ENCODE measurements at places on chromosomes 1 and 21.

DNA sequence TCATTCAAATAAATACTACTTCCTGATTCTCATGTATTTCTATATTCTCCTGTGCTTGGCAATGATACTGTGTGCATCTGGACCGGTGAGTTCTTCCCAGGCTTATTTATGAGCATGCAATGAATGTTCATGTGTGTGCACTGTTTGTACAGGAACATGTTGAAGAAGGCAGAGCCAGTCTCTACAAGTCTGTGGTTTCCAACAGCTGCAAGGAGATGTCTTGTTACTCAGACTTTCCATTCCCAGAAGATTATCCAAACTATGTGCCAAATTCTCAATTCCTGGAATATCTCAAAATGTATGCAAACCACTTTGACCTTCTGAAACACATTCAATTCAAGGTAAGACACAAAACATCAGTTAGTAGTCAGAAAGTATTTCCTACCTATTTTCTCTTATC lies 19.1 kb downstream of the FMO1 start:
- DNase-seq: no peak

- no peak for DNase-seq
Observed at GRCh38 chr1:101175466-101175865, 61.4 kb upstream of the S1PR1 start.

DNA sequence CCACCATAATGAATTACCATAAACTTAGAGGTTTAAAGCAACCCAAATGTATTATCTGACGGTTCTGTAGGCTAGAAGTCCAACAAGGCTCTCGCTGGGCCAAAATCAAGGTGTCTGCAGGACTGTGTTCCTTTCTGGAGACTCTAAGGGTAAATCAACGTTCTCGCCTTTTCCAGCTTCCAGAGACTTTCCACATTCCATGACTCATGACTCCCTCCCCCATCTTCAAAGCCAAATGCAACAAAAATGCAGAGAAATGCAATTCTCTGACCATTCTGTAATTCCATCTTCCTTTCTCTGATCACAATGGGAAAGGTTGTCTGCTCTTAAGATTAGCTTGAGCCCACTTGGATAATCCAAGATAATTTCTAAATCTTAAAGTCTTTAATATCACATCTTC lies 287.1 kb downstream of the LTN1 start:
- DNase-seq: no peak

- DNase-seq: no peak
Observed at GRCh38 chr1:26684763-26685508, 10.9 kb upstream of the ARID1A start.

GRCh38 chr21:41769933-41770332 lies 3.1 kb upstream of the RIPK4 start:
- no peak for DNase-seq

DNA sequence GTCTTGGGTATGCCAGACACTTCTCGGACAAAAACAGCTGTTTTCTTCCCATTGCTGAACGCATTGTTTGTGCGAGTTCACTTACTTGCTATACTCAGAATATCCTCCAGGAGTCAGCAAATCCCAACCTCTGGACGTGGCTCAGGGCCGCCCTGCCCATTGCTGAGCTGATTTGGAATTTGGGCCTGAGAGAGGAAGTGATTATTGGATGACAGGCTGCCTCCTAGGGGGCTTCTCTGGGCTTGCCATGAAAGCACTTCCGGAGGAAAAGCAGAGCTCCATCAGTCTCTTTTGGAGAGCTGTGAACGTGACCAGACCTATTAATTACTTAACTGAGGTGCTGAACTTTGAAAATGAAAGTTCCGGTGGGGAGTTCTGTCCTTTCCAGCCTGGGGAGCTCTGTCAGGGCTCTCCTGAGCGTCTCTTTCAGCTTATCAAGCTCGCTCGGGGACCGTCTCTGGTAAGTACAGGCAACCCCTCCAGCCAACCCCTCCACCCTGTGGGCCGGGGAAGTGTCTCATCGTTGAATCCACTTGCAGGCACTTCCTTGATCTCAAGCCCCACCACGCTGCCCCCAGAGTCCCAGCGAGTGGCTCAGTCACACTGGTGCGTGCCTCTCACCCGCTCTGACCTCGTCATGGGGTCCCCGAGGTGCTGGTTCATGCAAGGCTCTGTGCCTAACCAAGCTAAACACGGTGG lies 76.9 kb downstream of the CLIC6 start:
- DNase-seq: peak; percentile 50

DNA sequence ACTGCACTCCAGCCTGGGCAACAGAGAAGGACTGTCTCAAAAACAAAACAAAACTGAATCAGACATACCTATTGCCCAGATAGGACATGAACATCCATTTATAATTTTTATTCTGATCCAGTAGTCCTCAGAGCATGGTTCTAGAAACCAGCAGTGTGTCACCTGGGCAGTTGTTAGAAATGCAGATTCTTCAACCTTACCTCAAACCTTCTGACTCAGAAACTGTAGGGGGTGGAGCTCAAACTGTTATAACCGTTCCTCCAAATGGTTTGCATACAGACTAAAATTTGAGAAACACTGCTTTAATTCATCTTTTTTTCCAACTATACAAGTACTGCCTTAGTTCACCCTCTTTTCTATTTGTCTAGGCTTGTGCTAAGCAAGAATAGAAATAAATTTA lies 6.0 kb downstream of the NASP start:
- DNase-seq: no peak

DNA sequence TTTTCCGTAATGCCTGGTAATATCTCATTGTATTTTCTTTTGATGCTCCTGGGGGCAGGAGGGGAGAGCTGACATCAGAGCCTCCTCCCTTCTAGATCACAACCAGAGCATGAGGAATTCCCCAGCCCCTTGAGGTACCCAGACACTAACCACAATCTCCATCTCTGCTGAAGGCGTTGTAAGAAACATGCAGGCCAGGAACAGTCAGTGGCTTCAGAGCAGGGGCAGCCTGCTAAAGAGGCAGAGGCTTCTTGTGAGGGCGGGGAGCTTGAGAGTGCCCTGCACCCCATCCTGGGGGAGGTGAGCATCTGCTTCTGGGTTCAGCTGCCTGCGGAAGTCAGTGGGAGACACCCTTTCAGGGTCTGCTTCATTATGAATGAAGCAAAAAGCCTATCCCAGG lies 19.0 kb downstream of the MAPKAPK2 start:
- DNase-seq: no peak

DNA sequence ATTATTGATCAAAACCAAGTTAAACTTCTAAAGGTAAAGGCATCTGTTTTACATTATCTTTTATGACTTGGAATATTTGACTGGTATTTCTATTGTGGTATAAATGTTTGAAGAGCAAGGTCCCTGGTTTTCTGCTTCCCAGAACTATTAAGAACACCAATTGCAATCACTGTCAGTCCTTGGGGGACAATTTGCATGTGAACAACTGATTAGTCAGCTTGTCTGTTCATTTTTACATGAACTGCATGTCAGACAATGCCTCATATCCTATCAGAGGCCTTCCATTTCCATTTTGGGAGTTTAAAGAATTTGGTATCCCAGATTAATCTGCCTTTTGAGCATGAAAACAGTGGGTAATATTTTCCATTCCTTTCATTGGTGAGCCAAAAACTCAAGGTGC lies 654.9 kb upstream of the USP24 start:
- DNase-seq: no peak

DNA sequence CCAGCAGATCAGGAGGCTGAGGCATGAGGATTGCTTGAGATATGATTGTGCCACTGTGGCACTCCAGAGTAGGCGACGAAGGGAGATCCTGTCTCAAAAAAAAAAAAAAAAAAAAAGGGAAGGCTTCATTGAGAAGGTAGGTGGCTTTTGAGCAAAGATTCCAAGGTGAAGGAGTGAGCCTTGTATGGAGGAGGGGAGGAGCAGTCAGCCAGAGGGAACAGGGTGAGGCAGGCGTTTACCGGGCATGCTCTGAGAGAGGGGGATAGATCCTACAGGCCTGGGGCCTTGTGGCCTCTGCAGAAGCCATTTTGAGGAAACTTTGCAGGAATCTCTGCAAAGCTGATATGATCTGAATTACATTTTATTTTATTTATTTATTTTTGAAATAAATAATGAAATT lies 5.1 kb upstream of the HDAC1 start:
- no peak for DNase-seq

GRCh38 chr1:43947874-43948437 lies 1.2 kb downstream of the IPO13 start:
- no peak for DNase-seq

GRCh38 chr1:7236844-7237515 lies 451.7 kb downstream of the CAMTA1 start:
- no peak for DNase-seq

GRCh38 chr21:42341776-42342542 lies 8.8 kb downstream of the TFF2 start:
- DNase-seq: no peak

- no peak for DNase-seq
Observed at GRCh38 chr1:210624722-210625121, 296.0 kb downstream of the HHAT start.

- peak; percentile 15 for DNase-seq
Observed at GRCh38 chr1:56330391-56331026, 248.9 kb downstream of the PLPP3 start.

DNA sequence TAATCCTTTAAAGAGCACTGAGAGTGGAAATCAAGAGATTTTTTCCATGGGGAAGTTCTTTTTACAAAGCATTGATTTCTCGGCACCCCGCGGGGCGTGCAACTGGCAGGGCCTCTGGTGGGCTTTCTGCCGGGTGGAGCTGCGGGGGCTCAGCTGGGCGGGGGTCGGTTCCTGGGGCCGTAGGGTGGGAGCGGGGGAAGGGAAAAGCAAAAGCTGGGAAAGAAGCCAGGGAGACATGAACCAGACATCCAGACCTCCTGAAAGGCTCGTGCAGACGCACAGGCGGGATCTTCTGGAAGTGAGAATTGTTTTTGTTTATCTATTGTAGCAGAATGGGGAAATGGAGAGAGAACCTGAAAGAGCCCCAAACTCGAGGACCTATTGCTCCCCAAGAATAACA lies 235.2 kb downstream of the FAM72C start:
- DNase-seq: no peak

- DNase-seq: no peak
Observed at GRCh38 chr21:46157396-46157986, 2.1 kb upstream of the FTCD start.

- DNase-seq: no peak
Observed at GRCh38 chr1:9990944-9991343, 6.1 kb upstream of the RBP7 start.

GRCh38 chr1:87226341-87226760 lies 102.3 kb upstream of the LMO4 start:
- peak; percentile 45 for DNase-seq

DNA sequence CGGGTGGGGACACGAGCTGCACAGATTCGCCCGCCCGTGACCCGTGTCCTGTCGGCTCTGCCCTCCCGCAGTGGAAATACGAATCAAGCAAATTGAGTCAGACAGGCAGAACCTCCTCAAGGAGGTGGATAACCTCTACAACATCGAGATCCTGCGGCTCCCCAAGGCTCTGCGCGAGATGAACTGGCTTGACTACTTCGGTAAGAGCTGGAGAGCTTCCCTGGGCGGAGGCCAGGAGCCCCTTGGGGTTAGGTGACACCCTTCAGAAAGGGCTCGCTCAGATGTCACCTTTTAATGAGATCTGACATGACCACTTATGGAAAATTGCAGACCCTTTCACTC lies 489 bp downstream of the CDCA8 start:
- no peak for DNase-seq

- DNase-seq: no peak
Observed at GRCh38 chr1:221029981-221030649, 150.9 kb downstream of the HLX start.
